ENCODE measurements at places on chromosomes 2 and 18.

GRCh38 chr2:173766537-173767289, 198.5 kb downstream of the SP3 start:
- no peak for DNase-seq

GRCh38 chr2:11367170-11367730, 22.8 kb upstream of the ROCK2 start:
- DNase-seq, result no peak

GRCh38 chr2:106944215-106944614, 58.2 kb upstream of the ST6GAL2 start:
- no peak for DNase-seq

DNA sequence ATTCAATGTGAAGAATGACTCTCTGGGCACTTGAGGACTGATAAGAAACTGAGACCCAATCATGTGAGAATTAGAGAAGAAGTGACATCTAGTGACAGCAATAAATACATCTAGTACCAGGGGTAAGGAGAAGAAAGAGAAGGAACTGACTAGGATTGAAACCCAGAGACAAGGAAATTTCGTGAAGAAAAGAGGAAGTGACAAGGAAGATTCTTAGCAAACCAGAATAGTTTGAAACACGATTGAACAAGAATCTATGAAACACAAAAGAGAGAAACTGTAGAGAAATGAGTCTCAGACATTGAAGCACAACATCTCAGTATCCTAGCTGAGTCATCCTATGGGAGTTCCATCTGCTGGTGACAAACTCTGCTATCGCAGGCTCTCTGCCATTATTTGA, 571.9 kb upstream of the PKDCC start:
- no peak for DNase-seq

- DNase-seq, result no peak
Observed at GRCh38 chr18:21345840-21346239, 103.8 kb downstream of the GREB1L start.

GRCh38 chr2:54578648-54579045, 122.5 kb downstream of the SPTBN1 start:
- DNase-seq, result no peak

GRCh38 chr18:36186461-36187192, 670 bp upstream of the MOCOS start:
- no peak for DNase-seq

DNA sequence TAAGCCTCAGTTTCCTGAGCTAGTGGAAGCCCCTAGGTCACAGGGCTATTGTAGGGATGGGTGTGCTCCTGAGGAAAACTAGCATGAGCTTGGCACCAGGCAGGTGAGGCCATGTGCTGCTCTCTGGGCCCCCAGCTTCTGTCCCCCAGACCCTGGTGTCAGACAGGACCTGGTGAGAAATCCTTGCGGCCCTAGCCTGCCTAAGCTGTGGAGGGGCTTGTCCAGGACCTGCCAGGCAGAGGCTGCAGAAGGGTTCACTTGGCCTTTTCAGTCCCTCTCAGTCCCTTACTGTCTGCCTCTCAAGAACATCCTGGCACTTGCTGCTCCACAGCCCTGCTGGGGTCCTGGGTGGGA, 58.4 kb downstream of the ZFP36L2 start:
- no peak for DNase-seq

GRCh38 chr2:43293744-43294695, 67.6 kb upstream of the ZFP36L2 start:
- DNase-seq, result no peak

- no peak for DNase-seq
Observed at GRCh38 chr2:238857959-238858358, 10.1 kb downstream of the TWIST2 start.

- DNase-seq, result no peak
Observed at GRCh38 chr18:11162462-11162861, 13.1 kb upstream of the PIEZO2 start.

- peak; percentile 67 for DNase-seq
Observed at GRCh38 chr2:239275044-239275685, 125.7 kb downstream of the HDAC4 start.

- peak; percentile 69 for DNase-seq
Observed at GRCh38 chr18:23871410-23871809, 143.1 kb upstream of the TTC39C start.

DNA sequence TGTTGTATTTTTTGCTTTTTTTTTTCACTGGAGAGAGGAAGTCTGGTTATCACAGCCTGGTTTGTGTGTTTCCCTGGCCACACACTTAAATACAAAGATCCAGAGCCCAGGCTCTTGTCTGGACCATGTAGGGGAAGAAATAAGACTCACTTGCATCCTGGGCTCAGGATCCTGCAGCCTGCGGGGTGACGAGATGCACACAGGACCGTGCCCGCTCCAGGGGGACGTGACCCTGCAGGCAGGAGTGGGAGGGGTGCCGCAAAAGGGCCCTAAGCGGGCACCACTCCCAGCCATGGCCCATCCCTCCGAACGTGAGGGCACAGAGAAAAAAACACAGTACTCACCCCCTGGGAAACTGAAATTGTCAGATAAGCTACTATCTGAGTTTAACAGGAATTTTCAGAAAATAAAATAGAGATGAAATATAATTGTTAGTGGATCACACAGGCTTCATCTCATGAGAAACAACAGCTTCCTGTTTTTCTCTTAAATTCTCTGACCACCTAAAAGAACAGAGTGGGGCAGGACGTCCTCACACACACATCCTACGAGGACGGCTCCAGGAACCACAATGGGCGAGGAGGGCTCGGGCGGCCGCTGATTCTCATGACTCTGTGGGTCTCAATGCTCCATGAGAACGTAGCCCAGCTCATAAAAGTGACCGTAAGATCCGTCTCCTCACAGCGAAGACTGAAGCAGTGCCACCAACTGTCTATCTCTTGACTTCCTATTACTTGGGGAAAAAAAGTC, 142.6 kb upstream of the ALKAL2 start:
- no peak for DNase-seq

- no peak for DNase-seq
Observed at GRCh38 chr2:73969356-73969755, 15.4 kb upstream of the TET3 start.

Data from T-helper 9 cell (primary cell).